Esophagus muscularis mucosa (tissue), 4 donors: ENCODE measurements at places on chromosomes 6 and 20. TPM values are rescaled to one million over a fixed set of nuclear protein-coding genes. Genes with fewer than 3 reads are reported as not detected.

DNA sequence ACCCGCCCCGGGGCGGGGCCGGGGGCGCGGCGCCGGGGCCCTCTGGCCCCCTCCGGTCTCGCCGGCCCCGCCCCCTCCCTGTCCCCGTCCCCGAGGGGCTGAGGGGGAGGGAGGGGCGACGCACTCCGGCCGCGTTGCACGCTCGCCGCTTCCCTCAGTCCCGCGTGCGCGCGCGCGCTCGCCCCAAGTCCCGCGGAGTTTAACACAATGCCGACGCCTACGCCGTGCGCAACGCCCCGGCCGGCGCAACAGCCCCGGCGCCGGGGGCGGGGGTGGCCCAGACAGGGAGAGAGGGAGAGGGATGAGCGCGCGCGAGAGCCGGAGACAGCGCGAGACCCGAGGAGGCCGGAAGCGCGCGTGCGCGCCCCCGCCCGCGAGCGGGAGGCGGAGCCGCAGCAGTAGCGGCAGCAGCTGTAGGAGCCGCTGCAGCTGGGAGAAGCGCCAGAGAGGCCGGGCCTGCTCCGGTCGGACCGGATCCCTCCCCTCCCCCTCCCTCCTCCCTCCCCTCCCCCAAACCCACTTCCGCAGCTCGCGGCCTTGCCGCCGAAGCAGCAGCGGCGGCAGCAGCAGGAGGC is 996 bp downstream of the ZBTB2 start:
- peak; percentile 98 for DNase-seq

The PDYN gene
- total RNA-seq, result not detected

DNA sequence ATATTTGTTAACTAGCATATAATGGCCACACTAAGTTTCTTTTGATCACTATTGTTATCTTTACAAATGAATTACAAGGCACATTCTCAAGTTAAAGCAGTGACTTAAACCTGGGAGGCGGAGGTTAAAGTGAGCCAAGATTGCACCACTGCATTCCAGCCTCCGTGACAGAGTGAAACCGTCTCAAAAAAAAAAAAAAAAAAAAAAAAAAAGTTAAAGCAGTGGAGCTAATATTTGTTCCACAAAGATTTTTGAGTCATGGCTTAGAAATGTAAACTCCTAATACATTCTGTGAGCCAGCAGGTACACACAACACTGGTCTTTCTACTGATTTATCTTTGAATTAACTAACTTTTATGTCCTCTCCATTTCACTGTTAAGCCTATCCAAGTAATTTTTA is 221.7 kb upstream of the HTR1E start:
- DNase-seq, result no peak

The ANKRD6 gene
- total RNA-seq, result 18.9 TPM

DNA sequence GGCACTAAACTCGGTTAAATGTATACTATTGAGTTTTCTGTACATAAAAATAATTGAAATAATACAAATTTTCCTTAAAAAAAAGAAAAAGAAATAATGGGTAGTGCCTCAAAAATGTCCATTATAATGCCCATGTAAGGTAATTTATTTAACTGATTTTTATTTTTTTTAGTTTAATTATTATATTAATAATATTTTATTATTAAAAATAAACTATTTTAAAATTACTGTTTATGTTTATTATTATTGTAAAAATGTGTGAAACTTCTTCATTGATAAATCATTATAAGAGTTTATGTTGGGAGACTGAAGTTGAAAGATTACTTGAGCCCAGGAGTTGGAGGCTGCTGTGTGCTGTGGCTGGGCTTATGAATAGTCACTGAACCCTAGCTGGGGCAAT is 925.5 kb upstream of the EPHA7 start:
- no peak for DNase-seq

DNA sequence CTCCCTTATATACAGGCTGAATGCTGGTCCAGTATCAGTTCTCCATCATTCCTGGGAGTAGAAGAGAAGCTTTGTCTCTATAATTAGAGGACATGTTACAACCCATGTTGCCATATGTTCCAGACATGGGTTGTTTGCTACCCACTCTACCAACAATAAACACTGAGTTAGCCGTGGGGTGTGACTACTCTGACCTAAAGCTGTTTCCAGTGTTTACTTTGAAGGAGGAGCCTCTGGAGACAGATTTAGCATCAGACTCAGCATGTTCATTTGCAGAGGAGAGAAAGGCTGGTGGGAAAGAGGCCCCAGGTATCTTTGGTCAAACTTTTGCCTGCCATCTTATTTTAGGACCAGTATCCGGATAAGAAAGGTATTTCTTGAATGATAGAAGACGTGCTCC is 157.9 kb upstream of the SNX9 start:
- DNase-seq, result no peak

GRCh38 chr6:6085928-6086668 is 79.4 kb upstream of the NRN1 start:
- DNase-seq, result no peak

DNA sequence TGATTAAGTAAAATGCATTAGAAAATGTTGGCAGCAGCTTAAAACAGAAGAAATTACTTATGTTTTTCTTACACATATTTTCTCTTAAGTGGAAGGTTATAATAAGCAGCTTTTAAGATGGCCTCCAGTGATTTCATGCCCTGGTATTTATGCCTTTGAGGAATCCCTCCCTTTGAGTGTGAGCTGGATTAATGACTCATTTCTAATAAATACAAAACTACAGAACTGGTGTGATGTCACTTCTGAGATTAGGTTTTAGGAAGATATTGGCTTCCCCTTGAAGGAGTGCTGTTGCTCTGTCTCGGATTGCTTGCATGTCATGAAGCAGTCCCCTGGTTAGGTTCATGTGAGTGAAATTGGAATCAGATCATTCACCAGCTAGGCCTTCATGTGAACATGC is 143.2 kb upstream of the EPHA7 start:
- DNase-seq, result no peak

GRCh38 chr20:3077618-3078134 is 6.3 kb downstream of the OXT start:
- DNase-seq, result no peak
